Left renal pelvis (tissue), 4 donors: ENCODE measurements at places on chromosomes 12 and 14. TPM values are rescaled to one million over a fixed set of nuclear protein-coding genes. Genes with fewer than 3 reads are reported as not detected.

DNA sequence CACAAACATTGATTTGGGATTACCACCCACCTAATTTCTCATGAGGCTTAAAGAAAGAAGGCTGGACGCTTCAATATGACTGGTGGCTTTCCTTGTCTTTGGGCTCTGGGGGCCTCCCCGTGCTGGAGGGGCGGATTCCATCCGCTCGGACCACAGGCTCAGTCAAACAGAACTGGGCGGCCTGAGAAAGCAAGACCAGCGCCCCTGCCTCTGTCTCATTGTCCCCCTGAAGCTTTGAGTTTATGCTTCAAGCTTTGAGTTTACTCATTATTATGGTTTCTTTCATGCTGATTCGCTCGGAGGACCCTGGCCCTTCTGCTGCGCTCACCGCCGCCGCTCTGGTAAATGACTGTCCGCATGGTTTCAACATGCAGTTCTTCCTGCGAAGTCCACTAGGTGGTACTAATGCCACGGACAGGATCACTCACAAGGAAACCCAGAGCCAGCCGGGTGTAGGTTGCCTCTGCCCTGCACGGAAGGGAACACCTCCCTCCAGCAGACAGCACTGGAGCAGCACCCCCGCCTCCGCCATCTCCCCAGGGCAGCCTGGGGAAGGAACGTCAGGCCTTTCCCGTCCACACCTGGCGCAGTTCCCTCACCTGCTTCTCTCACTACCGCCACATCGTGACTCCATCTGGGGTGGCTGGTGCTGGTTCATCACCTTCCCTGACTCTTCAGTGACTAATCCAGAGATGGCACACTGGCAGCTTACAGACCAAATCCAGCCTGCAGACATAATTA is 13.2 kb upstream of the TIGAR start:
- DNase-seq: no peak

- no peak for DNase-seq
Measured at GRCh38 chr14:103118018-103118662, 5.1 kb upstream of the TNFAIP2 start.

DNA sequence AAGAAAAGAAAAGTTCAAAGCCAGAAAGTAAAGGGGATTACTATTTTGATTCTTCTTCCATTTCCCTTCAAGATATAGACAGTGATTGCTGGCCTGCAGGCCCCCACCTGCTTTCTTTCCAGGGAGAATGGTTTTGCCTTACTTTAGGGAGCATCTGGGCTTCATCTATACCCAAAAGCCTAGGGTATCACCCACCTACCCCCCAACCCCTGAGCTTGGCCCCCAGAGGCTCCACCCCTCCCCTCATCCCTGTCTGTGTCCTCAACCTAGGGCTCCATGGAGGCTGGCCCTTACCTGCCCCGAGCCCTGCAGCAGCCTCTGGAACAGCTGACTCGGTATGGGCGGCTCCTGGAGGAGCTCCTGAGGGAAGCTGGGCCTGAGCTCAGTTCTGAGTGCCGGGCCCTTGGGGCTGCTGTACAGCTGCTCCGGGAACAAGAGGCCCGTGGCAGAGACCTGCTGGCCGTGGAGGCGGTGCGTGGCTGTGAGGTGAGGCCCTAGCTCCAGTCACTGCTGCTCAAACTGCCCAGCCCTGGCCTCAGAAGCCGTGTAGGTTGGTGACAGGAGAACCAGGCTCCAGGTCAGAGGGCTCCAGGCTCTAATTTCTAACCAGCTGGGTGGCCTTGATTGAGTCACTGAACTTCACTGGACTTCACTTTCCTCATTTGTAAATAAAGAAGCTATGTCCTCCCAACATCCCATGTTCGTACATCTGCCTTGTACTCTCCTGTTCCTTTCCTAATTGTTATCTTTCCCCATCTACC is 13.6 kb downstream of the ARHGEF40 start:
- no peak for DNase-seq

- no peak for DNase-seq
Measured at GRCh38 chr12:126481688-126482087, 1416.5 kb downstream of the AACS start.

DNA sequence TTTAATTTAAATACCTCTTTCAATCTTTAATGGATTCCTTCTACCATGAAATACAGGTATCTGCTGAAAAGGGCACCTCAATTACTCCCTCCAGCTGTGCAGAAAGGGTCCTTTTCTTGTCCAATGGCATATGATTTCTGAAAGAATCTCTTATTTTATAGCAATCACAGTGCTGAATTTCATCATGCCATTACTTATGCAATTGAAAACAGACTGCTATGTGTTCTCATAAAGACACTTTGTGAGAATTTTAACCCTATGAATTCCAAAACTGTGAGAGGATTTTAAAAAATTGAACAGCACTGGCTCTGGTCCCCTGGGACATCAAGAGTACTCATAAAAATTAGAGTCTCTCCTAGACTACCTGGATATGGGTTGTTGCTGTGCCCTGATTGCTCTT is 45.9 kb upstream of the CNOT2 start:
- no peak for DNase-seq

DNA sequence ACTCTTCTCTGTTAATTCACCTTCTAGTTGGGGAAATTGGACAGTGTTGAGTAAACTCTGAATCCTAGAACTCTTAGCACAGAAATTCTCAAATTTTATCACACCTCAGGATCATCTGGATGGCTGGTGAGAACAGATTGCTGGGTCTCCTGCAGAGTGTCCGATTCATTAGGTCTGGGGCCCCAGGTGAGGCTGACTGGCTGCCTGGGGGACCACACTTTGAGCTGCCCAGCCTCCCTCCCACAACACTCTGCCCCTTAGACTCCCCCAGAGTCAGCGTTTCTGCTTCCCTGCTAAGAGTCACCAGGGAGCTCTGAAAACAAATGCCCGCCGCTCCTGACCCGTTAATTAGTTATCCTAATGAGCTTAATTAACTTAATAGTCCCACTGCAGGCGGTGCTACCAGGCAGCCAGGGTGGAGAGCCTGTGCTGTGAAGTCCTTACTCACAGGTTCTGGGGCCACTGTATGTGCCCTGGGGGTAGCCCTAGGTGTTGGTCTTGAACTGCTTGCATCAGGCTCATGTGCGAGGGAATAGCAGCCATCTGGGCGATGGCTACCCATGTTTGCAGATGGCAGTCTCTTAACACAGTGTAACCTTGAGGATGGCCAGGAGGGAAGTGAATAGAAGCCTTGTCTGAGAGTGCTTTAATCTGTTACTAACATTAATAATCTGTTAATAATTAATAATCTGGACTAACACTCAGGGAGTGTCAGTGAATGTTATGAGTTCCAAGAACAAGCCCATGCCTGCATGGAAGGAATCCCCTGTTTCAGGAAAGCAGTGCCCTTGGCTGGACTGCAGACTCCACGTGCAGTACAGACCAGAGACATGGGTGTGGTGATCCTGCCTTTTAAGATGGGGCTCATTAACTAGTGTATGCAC is 35.6 kb downstream of the AACS start:
- DNase-seq: no peak

GRCh38 chr14:67514203-67514607 is 18.9 kb upstream of the PLEKHH1 start:
- no peak for DNase-seq

DNA sequence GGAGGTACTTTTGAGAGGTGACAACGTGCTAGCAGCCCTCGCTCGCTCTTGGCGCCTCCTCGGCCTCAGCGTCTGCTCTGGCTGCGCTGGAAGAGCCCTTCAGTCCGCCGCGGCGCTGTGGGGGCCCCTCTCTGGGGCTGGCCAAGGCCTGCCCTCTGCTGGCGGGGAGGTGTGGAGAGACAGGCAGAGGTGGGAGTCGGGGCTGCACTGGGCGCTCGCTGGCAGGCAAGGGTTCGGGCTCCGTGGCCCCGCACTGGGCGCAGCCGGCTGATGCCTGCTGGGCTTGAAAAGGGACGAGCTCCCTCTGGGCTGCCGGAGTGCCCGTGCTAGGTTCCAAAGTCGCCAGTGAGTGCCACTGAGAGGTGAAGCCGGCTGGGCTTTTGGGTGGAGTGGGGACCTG is 580.0 kb downstream of the DIO2 start:
- DNase-seq: no peak

Gene EML1
- polyA plus RNA-seq: 47.0 TPM

Gene IL26
- not detected for polyA plus RNA-seq
